ENCODE measurements at places on chromosomes 11 and 22.

DNA sequence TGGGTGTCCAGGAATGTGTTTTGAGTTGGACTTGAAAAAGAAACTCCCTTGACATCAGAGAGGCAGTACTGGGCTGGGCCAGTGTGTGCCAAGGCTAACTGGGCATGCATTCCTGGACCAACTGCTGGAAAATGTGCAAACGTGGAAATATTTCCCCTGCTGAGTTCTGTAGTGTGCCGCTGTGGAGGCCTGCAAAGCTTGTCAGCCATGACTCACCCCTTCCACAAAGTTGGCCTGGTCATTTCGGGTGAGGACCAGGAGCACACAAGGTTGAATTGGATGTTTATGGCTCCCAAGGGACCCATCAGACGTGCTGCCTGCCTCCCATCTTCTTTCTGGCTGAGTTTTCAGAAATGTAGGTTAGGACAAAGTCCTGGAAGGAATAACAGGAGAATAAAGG, 513.1 kb downstream of the MIAT start:
- no peak for DNase-seq

DNA sequence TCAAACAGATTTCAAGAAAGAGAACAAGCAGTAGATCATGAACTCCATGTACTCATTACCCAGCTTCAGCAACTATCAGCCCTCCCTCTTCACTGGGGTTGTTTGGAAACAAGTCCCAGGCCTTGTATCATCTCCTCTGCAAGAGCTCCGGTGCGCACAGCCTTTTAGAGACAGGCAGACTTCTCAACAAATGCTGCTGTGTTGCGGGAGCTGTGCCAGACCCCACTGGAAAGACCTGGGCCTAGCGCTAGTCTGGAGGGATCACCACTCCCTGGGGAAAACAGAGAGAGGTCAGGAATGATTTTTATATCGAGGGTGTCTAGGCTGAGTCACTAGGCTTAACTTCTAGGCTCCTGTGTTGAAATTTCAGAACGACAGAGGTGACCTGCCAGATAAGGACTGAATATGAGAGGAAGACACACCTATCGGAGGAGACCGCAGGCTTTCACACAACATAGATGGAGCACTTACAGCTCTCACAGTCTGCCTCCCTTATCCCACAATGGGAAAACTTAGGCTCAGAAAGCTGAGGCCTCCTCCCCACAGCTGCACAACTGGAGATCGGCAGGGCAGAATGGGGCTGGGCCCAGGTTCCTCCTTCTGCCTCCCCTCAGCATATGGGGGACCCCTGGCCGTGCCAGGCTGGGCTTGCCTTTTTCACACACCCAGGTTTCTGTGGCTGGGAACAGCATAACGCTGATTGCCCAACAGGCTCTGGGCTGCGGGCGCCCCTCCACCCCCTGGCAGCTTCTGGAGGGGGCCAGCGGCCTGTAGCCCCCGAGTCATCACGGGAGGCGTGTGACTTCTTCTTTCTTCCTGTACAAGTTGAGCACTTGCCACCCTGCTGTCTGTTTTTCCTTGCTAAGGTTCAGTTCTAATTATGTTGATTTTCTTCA, 86.0 kb downstream of the PKNOX2 start:
- DNase-seq: no peak

GRCh38 chr11:46386005-46386578, 4.6 kb downstream of the MDK start:
- DNase-seq: no peak

DNA sequence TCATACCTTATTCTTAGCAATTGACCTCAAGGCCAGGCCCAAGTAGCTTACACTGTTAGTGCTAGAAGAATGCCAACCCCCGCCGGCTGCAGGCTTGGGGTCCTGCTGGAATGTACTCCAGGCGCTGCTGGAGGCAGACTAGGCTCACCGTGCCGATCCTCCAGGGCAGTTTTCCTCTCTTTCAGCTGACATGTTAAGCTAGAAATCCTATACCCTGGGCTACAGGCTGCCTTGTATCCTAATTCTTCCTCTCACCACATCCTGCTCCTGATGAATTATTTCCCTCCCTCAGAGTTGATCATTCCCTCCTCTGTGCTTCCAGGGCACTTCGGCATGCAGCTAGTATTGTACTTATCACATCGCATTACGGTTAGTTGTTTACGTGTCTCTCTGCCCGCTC, 3.4 kb downstream of the SPTBN2 start:
- DNase-seq: no peak

- DNase-seq: no peak
These were observed 67.1 kb upstream of the WNT7B start for GRCh38 chr22:46043816-46044620.

DNA sequence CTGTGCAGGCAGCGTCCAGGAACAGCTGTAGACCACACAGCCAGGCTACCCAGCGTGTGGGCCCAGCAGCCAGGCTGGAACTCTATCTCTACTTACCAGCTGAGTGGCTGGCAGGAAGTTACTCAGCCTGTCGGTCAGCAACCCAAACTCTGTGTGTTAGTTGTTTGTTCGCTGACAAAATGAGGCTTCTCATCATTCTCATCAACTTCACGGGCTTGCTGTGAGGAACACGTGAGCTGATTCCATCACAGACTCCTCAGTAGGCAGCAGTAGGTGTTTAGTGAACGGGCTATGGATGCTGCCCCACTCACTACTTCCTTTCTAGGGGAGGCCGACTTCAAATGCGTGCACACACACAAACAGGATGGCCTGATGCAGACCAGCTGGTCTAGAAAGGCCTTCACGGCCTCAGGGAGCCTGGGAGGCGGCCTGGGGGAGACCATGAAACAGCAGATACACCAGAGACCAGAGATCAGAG, 830 bp upstream of the SPDYC start:
- DNase-seq: no peak

DNA sequence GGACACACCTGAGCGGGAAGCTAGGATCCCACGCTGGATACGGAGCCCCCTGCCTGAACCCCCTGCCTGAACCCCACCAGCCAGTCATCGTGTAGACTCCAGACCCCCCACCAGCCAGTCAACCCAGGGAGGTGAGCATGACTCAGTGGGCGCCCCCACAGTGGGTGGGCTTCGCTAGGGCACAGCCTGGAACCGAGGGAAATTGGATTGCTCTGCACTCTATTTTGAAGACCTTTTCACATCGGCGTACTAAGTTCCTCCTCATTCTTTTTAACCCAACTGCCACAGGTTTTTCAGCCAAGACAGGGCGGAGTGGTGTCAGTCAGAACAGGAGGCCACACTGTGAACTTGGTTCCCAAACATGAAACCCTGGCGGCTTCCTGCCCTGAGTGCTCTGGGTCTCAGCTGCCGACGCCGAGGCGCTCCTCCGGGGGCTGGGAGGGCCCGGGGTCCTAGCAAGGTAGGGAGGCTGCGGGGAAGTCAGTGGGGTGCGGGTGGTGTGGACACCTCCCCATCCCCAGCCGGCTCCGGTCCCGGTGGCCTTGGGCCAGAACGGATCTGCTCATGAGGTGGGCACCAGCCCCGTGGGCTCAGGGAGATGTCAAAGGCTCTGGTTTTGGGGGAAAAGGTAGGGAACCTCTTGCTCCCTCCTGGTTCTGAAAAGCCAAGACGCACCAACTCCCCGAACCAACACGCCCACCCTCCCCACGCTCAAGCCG, 57.0 kb downstream of the BRD1 start:
- no peak for DNase-seq

All from D341Med (cell line).